ENCODE measurements at places on chromosomes 6 and 20. TPM values are rescaled to one million over a fixed set of nuclear protein-coding genes. Genes with fewer than 3 reads are reported as not detected.

- DNase-seq: no peak
Observed at GRCh38 chr6:165573671-165574070, 89.4 kb downstream of the PDE10A start.

- no peak for DNase-seq
Observed at GRCh38 chr6:121520337-121521163, 85.1 kb downstream of the GJA1 start.

GRCh38 chr20:13878566-13878965 is 93.7 kb downstream of the NDUFAF5 start:
- DNase-seq: no peak

DNA sequence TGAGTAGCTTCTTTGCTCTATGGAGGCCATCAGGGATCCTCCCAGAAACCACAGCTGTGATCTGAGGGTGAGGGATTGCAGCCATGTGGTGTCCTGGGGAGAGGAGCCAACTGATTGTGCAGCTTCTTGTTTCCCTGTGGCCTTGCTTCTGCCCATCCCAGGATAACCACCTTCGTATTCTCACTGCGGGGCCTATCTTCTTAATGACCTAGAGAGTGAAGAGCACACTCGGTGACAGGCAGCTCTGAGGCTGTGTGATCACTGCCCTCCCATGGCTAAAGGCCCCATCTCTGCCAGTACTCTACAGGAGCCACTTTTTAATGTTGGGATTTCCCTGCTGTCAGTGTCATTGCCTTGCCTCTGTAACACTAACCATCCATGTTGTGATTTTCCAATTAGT is 5.3 kb upstream of the RAET1L start:
- no peak for DNase-seq

- no peak for DNase-seq
Observed at GRCh38 chr6:90584636-90585255, 2.1 kb downstream of the MAP3K7 start.

DNA sequence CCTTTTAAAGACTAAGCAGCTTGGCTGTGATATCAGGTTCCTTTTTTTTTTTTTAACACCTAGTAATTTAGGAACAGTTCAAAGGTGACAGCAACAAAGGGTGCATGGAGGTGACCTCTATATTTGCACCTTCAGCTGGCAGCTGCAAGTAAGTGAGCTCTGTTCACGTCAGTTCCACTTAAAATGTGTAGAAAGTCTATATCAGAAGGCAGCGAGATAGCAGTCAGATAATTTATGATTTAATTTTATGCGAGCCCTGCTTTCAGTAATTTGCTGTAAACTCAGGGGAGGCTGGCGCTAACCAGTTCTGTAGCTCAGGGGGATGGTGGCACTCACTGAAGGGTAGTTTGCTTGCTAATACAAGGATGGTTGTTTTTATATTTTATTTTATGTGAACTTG is 602.8 kb upstream of the MMS22L start:
- no peak for DNase-seq

GRCh38 chr6:120876931-120877330 is 457.3 kb downstream of the TBC1D32 start:
- DNase-seq: no peak

- no peak for DNase-seq
Observed at GRCh38 chr6:125439512-125439911, 137.7 kb upstream of the HDDC2 start.

DNA sequence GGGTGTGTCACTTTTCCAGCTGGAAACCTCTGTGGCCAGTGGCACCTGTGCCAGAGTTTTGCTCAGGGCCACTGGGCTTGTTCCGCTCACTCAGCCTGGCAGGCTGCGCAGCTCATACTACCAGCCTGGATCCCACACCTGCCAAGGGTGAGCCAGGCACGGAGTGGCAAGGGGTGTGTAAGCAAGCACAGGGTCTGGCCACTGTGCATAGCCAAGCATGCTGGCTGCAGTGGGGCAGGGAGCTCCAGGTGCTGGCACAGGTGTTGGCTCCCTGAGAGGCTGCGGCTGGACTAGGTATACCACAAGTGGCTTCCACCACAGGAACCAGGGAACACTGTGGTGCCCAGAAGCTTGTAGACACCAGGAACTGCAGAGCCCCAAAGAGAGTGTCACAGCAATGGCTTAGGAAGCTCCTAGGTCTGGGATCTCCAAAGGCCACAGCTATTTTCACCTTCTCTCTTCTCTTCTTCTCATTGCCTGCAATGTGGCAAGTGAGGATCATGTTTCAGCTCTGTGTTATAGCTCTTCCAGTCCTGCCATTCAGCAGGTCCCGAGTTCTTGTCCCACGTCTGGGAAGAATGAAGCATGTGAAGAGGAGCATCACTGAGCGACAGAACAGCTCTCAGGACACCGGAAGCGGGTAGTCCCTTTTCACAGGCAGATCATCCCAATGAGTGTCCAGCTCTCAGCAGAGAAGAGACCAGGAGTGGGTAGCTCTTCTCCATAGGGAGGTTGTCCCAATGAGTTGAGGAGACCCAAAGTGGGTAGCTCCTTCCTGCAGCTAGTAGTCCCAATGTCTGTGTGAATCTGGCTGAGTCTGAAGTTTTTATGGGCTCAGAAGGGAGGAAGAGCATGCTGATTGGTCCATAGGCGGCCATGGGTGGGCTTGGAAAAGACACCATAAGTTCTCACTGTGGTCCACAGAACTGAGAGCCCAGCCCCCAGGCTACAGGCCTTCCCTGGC is 41.3 kb downstream of the WASF1 start:
- no peak for DNase-seq

- DNase-seq: no peak
Observed at GRCh38 chr6:93819189-93819588, 399.8 kb upstream of the EPHA7 start.

- no peak for DNase-seq
Observed at GRCh38 chr6:149563203-149563927, 2.8 kb upstream of the GINM1 start.

- DNase-seq: no peak
Observed at GRCh38 chr6:81326881-81327561, 425.5 kb downstream of the TENT5A start.

- no peak for DNase-seq
Observed at GRCh38 chr6:48505621-48506020, 394.6 kb upstream of the PTCHD4 start.

GRCh38 chr20:43914311-43915210 is at the start of gene TOX2:
TOX2 (plus strand) TSS chr20:43914852; CDS start chr20:43914892, 40 bp downstream.
- DNase-seq: peak; percentile 69

DNA sequence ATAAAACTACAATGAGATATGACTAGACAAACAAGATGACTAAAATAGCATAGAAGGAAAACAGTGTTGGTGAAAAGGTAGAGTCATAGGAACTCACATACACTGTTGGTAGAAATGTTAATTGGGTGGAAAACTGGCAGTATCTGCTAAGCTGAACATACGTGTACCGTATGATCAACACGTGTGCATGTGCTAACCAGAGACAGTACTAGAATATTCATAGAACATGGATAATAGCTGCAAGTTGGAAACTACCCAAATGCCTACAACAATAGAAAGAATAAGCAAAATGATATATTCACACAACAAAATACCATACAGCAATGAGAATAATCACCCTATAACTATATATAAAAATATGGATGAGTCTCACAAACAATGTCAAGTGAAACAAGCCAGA is 184.0 kb downstream of the IBTK start:
- DNase-seq: no peak

GRCh38 chr6:142444376-142444775 is 142.6 kb downstream of the ADGRG6 start:
- no peak for DNase-seq

GRCh38 chr6:90790696-90791095 is 203.8 kb upstream of the MAP3K7 start:
- no peak for DNase-seq

DNA sequence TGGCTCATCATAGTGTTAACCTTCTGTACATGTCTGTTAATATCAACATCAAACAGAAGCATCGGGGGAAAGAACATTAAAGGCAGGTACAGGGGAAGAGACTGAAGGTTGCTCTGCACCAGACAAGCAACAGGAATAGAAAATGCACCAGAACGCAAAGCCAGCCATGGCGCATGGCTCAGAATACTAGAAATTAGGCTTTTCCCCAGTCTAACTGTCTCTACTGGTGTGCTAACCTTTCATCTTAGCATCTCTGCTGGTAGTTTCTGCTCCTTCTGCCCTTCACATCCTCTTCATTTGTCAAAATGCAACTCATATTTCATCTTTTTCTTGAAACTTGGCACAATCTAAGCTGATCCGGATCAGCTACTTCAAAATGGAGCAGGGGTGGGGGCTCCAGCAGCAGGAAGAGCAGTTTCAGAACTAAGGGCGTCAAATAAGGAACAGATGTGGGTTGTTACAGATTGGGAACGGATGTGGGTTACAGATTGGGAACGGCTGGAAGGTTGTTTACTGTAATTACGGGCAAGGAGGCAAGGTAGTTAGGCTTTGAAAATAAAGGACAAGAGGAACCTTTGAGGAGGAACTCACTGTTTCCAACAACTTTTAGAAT is 13.1 kb upstream of the RNASET2 start:
- DNase-seq: no peak

DNA sequence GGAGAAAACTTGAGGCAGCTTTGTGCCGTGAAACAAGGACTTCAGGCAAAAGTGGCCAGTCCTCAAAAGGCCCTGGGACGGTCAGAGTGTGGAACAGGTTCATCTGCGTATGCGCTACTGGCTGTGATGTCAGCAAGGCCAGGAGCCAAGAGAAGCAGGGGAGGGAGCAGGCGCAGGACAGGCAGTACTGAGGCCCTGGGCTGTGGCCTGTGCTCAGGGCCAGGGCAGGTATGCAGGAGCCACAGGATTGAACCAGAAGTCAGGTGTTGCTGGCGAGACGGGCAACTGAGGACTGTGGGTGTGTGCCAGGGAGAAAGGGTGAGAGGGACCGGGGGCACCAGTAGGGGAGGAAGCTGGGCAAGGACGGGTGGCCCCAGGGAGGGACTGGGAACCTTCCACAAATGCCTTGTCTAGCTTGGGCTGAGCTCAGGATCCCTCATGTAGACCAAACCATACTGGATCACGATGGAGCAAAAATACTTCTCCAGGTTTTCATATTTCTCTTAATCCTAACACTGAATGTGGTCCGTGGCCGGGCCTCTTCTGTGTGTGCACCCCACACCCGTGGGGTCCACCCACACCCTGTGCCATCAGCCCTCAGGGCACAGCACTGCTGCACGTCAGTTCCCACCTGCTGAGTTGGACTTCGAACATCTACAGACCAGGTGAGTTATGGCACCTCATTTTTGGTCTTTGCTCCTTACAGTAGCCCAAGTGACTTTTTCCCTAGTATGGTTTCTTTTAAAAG is 46.9 kb downstream of the GINS1 start:
- no peak for DNase-seq

DNA sequence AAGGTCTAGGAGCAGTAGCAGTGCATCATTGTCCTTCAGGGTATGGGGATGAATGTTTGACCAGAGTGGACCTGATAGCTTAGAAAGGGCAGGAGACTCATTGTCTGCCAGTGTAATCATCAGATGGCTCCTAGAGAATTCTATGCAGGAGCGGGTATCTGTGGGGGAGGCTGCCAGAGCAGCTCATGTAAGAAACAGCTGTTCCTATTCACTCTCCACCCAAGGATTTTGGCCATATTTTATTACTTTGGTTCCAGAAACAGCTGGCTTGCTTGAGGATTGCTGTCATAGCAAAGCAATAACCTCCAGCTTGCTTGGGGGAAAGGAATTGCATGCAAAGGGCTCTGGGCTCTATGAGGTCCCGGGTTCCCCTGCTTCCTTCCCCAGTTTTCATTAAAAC is 44.1 kb downstream of the RALY start:
- no peak for DNase-seq

DNA sequence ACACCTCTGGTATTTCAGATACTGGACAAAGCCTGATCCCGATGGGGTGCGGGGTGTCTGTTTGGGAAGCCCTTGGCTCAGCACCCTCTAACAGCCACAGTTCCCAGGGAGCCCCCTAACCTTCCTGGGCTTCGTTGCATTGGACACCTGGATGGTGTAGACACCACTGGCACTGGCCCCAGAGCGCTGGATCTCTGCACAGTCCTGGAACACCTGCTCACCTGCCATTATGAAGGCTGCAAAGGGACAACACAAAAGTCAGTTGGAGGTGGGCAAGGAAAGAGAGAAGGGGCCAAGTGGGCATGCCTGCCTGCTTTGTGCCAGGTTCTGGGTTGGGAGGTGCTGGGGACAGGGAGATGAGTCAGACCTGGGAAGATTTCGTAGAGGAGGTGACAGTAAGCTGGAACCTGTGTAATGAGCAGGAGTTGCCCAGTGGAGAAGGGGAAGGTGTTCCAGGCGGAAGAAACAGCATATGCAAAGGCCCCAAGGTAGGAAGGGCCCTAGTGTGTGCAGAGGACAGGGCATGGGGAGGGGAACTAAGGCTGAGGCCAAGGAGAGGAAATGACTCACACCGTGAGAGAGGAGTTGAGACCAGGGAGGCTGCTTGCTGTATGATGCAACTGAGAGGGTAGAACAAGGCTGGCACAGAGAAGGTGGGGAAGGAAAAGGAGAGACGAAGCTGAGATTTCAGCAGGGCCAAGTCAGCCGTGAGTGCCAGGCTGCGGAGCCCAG is 34.9 kb downstream of the ANGPT4 start:
- DNase-seq: no peak

DNA sequence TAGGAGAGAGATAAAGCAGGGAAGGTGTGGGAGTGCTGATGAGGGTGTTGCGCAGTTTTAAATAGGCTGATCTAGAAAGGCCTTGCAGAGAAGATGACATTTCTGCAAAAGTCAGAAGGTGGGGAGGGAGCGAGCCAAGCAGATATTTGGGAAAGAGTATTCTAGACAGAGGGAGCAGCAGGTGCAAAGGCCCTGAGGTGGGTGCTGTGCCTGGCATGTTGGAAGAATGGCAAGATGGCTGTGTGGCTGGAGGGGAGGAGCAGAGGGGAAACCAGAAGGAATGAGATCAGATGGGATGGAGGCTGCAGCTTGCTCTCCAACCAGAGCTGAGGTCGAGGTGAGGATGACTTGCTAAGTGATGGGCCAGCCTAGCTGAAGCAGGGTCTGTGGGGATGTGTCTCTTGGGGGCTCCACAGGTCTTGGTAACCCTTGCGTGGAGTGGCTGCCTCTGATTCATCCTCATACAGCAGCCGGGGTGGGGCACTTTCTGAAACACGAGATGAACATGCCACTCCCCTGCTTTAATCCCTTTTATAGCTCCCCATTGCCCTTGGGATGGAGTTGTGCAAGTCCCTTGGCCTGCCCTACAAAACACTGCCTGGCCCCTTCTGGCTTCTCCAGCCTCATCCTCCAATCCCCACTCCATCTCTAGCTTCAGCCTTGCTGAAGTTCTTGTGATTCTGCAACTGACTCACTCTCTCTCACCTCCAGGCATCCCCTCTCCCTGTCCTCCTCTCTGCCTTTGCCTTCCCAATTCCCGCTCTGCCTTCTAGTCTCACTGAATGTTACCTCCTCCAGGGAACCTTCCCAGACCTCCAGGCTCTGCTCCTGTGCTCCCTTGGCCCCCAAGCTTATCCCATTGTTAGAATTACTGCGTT is 94.1 kb downstream of the CDH22 start:
- no peak for DNase-seq

- DNase-seq: no peak
Observed at GRCh38 chr20:24770628-24771541, 178.2 kb upstream of the CST7 start.

The ZNF165 gene
- 4.6 TPM for total RNA-seq

The TMEM200A gene
- 24.6 TPM for total RNA-seq

The HLA-DQB2 gene
- total RNA-seq: 0.95 TPM

The SYCP2L gene
- not detected for total RNA-seq

The GNAS-AS1 gene
- total RNA-seq: 1.1 TPM

The RFX6 gene
- total RNA-seq: 1.3 TPM

The PXDC1 gene
- total RNA-seq: 9.6 TPM

The VGLL2 gene
- not detected for total RNA-seq

The MDFI gene
- total RNA-seq: 1.1 TPM

The VPS52 gene
- 60.2 TPM for total RNA-seq

The HSPA12B gene
- total RNA-seq: 2.5 TPM

The CPXM1 gene
- 0.24 TPM for total RNA-seq

The GFOD1 gene
- 15.9 TPM for total RNA-seq

The C20orf202 gene
- total RNA-seq: 0.18 TPM

All from left colon (tissue), 2 donors.